ENCODE measurements at places on chromosomes 5 and 9.

DNA sequence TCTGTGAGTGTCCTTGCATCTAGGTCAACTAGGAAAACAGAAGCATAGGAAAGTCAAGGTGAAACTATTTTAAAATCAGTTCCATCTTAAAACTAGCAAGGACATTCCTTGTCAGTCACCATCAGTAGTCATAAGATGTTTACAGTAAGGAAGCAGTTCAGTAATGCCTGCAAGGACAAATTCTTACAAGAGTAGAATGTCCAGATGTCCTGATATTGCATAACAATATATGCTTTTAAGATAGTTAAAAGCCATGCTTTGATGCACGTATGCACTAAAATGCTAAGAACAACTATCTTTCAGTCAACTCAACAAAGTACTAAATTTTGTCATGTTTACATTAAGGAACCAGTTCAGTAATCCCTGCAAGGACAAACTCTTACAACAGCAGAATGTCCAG is 11.3 kb upstream of the SVEP1 start:
- no peak for DNase-seq

- no peak for DNase-seq
Measured at GRCh38 chr5:5220901-5221631, 80.9 kb downstream of the ADAMTS16 start.

DNA sequence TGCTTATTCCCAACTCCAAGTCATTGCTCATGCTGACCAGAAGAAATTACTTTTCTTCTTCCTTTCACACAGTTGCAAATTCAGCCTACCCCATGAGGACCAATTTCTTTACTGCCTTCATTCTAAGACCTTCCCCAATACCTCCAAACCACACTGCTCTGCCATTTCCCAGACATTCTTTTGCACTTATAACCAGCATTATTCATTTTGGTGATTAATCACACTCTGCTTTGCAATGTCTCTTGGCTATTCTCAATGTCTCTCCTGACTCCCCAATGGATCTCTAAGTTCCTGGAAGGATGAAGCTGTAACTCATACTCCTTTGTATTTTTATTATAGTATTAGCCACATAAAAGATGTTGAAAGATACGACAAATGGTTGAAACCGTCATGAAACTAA is 105.7 kb upstream of the RANBP3L start:
- DNase-seq = no peak

- no peak for DNase-seq
Measured at GRCh38 chr9:16509997-16510396, 360.5 kb downstream of the BNC2 start.

DNA sequence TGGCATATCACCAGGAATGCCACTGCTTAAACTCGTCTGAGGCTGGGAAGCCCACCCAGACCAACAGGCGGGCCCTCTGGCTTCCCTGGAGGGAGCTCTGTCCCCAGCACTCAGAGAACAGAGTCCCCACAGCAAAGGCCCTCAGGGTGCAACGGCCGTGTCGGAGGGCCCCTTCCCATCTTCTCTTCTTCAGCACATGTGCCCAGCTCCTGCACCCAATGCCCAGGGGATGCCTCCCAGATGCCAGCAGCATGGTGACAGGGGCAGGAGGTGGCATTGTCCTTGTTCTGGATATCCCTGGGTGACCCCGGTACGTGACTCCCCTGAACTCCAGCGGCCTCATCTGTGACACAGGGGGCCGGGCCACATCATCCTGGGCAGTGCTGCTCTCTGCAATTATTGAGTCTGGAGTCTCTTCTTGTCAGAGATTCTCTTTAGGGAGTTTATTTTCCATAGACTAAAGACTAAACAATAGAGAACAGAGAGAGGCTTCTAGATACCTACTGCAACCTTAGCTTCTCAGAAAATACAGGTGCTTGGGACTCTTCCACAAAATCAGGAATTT is 13.6 kb upstream of the OLFM1 start:
- DNase-seq = no peak

GRCh38 chr9:107504585-107505455 is 15.3 kb upstream of the KLF4 start:
- DNase-seq = no peak

GRCh38 chr5:147479949-147480348 is 29.9 kb downstream of the DPYSL3 start:
- no peak for DNase-seq

GRCh38 chr5:24816206-24816605 is 171.4 kb upstream of the CDH10 start:
- no peak for DNase-seq

GRCh38 chr9:2107906-2108451 is 92.8 kb downstream of the SMARCA2 start:
- no peak for DNase-seq

- DNase-seq = no peak
Measured at GRCh38 chr5:12330381-12330780, 426.1 kb upstream of the CTNND2 start.

- DNase-seq = no peak
Measured at GRCh38 chr5:83724935-83725334, 4.3 kb upstream of the HAPLN1 start.

DNA sequence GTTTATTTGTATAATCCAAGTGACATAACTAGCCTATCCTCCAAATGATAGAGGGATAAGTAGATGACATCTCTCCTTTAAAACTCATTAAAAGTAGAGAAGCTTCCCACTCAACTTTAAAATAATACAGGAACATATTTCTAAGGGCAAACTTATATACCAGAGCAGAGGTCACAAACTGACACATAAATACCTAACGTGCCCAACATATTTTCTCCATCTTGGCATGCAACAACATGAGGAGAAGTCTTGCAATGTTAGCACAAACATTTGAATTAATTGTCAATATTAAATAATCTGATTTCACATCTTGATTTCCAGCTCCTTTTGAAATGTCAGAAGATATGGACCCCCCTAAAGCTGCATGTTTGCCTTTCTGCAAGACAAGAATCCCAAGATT is 335.0 kb downstream of the DEPDC1B start:
- DNase-seq = no peak

DNA sequence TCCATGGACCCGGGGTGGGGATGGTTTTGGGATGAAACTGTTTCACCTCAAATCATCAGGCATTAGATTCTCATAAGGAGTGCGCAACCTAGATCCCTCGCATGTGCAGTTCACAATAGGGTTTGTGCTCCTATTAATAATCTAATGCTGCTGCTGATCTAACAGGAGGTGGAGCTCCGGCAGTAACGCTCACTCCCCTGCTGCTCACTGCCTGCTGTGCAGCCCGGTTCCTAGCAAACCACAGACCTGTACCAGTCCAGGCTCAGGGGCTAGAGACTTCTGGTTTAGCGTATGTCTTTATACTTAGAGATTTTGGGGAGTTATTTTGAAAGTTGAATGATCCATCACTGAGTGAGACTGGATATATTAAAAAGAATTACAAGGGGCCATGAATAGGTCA is 50.2 kb downstream of the RICTOR start:
- no peak for DNase-seq

DNA sequence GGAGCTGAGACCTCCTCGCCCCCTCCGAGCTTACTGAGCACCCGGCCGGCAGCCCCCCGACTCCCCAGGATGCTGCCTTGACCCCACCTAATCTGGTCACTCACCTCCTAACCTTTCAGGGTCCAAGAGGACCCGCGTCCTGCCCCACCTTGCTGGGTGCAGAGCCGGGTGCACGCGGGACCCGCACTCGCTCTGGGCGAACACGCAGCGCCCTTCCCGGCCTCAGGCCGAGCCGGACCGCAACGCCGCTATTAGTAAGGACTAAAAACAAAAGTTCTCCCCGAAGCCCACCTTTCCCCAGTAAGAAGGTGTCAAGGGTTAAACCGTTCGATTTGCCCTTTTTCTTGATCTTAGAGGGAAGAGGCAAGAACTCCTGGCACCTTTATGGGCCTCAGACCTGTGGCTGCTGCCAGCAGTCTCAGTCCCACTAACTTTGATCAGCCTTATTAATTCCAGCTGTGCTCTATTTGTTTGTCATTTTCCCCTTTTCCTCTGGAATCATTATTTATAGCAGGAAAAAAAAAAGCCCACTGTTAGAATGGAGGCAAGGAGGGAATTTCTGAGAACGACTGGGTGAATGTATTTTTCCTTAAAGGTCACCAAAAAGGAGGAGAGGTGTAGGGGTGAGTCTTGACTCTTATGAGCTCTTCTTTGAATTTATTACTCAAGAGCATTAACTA is 10.5 kb downstream of the IRX2 start:
- DNase-seq = no peak

DNA sequence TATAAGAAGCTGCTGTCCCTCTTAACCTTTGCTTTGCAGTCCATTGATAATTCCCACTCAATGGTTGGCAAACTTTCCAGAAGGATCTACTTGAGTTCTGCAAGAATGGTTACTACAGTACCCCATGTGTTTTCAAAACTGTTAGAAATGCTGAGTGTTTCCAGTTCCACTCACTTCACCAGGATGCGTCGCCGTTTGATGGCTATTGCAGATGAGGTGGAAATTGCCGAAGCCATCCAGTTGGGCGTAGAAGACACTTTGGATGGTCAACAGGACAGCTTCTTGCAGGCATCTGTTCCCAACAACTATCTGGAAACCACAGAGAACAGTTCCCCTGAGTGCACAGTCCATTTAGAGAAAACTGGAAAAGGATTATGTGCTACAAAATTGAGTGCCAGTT is 27.8 kb upstream of the SETD9 start:
- DNase-seq = no peak

- DNase-seq = no peak
Measured at GRCh38 chr5:94777056-94777880, 158.8 kb downstream of the SLF1 start.

GRCh38 chr5:57007344-57007743 is 55.4 kb upstream of the MIER3 start:
- DNase-seq = no peak

DNA sequence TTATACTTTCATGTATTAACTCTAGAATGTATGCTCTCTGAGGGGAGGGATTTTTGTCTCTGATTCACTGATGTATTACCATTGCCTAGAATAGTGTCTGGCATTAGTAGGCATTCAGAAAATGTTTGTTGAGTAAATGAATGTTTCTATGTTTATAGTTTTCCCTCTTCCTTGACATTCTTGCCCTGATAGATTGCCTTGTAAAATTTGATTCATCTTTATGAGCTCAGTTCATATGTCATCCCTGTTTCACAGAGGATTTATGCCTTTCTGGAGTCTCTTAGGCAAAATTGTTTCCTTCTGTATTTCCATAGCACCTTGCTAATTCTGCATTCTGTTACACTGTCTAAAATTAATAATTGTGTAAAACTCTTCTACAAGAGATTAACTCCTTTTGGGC is 72.3 kb downstream of the RASA1 start:
- no peak for DNase-seq

- DNase-seq = no peak
Measured at GRCh38 chr9:35636135-35636876, 14.4 kb downstream of the SIT1 start.

GRCh38 chr5:169595172-169595820 is 11.7 kb downstream of the SPDL1 start:
- DNase-seq = no peak

GRCh38 chr9:2859776-2860379 is 16.0 kb upstream of the PUM3 start:
- DNase-seq = peak; percentile 5

GRCh38 chr5:171989946-171990712 is 16.3 kb downstream of the FBXW11 start:
- no peak for DNase-seq

GRCh38 chr5:53130266-53130665 is 20.7 kb upstream of the MOCS2 start:
- no peak for DNase-seq

DNA sequence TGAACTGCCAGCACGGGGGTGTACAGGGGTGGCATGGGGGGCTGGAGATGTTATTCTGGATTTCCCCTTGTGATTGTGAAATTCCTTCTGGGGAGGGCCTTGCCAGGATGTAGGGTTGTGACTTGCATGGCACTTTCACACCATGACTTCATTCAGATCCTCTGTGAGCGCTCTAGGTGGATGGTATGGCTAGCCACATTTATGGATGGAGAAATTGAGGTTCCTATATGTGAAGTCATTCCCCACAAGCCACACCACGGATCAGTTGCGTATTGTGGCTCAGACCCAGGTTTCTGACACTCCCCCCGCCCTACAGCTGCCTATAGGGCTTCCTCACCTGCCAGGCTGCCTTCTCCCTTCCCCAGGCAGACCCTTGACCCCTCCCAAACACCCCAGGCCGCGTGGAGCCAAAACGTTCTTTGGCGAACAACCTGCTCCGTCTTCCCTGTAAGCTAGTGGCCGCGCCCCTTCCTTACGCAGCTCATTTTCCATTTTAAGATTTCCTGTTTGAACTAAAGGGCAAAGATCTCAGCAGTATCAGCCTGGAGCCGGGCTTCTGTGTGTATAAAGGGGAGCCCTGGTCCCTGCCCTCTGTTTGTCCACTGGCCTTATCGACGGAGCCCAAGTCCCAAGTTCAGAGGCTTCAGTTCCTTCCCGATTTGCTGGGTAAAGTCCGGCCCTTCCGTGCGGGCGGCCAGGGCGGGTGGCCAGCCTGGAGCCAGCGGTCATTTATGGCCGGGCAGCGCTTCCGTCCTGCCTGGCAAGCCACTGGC is 97.8 kb upstream of the KLF4 start:
- DNase-seq = no peak

DNA sequence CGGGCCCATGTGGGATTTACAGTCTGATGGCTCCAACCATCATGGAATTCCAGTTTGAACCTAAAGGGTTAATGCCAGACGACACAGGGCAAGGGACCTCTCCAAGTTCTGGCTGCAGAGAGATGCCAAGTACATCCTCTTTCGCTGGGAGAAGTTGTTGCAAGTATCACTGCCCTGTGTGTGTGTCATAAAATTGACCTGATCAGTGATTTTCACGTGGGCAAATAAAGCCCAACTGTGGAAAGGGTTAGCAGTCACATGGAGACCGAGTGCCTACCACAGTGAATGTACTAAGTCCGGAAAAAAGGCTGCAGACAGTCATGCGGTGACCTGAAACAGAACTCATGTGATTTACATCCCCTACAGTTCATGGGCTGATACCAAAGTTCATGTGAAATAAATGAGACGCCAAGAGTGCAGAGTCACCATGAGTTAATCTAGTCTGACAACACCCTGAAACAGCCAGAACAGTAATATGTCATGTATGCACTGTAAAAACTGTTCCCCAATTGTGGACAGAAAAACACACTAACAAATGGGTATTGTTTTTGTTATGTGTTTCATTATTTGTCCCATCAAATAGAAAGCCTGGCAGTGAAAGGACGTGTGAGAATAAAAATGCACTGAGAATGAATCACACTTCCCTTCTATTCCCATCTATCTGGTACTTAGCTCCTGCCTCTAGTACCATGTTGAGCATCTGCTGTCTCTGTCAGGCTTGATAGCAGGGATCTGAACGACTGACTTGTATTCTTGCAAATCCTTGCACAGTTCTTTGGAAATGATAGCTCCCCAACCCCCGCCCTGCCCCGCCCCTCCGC is 115.7 kb downstream of the SUSD1 start:
- no peak for DNase-seq

DNA sequence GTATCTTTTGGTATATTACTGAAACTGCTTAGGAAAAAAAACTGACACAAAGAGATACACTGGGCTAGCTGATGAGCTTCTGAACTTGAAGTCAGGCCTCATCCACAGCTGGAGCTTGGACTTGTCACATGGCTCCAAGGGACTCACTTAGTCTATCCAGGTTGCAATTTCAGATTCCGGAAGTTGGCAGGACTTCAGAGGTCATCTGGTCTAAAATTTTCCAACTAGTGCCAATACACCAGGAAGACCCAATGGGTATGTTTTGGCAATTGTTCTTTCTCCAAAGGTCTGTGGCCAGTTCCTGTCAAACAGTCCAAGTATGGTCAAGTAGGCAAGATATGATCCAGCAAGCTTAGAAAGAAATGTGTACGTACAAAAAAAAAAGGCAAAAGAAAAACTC is 36.7 kb downstream of the MRPS27 start:
- no peak for DNase-seq

GRCh38 chr5:158856291-158856690 is 243.4 kb downstream of the EBF1 start:
- DNase-seq = no peak

- no peak for DNase-seq
Measured at GRCh38 chr5:97694091-97694490, 511.0 kb upstream of the RIOK2 start.
